ENCODE measurements at places on chromosomes 7 and 10.

- peak; percentile 18 for DNase-seq
Observed at GRCh38 chr10:133257489-133258065, 19.1 kb downstream of the ADAM8 start.

DNA sequence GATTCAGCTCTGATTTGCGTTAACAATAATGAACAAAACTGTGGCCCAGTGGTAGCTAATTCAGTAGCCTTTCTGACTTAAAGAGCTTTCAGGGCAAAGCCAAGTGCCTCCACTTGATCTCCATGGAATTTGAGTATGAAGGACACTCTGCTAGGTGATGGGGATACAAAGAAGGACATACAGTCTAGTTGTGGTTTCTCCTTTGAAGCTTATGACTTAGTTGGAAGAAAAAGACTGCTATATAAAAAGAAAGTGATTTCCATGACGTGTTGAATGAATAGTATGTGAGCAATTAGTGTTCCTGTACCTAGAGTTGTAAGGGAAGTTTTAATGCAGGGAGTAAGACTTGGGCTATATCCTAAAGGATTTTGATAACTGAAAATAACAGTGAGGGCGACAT is 8.3 kb downstream of the PDCD4 start:
- DNase-seq: no peak

- DNase-seq: no peak
Observed at GRCh38 chr7:3310884-3311283, 9.8 kb downstream of the SDK1 start.

DNA sequence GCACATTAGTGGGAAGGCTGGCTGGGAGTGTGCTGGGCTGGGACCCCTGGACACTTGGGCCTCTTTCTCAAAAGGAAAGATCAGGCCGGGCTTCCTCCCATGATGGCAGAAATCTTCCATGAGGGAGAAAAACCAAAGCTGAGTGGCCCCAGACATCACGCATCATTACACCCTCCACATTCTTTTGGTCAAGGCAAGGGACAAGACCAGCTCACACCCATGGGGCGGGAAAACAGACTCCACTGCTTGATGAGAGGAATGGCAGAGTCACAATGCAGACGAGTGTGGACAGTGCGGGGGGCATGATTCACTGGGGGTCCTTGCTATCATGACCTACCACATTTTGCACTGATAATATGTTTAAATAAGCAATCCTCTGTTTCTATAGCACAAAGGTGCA is 73.3 kb downstream of the CREB3L2 start:
- DNase-seq: no peak

- DNase-seq: no peak
Observed at GRCh38 chr10:96921655-96922054, 89.6 kb downstream of the LCOR start.

- DNase-seq: no peak
Observed at GRCh38 chr7:45718464-45719330, 144.5 kb downstream of the ADCY1 start.

- DNase-seq: no peak
Observed at GRCh38 chr7:113945018-113945938, 26.5 kb upstream of the PPP1R3A start.

- no peak for DNase-seq
Observed at GRCh38 chr10:20302033-20302432, 485.8 kb downstream of the PLXDC2 start.

GRCh38 chr10:22615819-22616499 is 98.4 kb downstream of the PIP4K2A start:
- DNase-seq: peak; percentile 46

- no peak for DNase-seq
Observed at GRCh38 chr7:28808796-28809533, 149.2 kb downstream of the TRIL start.

GRCh38 chr7:99027841-99028240 is 116.1 kb downstream of the SMURF1 start:
- no peak for DNase-seq

- DNase-seq: peak; percentile 92
Observed at GRCh38 chr10:6239213-6239991, 36.7 kb downstream of the PFKFB3 start.

DNA sequence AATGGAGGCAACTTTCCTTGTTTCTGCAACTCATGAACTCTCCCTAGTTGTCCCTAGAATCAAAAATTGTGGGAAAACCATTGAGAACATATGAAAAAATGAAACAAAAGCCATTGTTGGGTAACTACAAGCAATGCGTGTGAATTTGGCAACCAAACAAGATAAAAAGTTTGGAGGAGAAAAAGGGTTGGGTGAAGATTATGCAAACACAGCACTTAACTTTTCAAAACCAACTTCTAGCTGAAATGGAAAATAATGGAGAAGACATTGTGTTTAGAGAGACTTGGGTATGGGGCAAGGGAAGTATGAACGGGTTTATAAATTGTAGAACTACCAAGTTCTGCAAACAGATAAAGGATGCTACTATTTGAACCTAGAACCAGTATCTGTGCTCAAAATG is 89.0 kb upstream of the SVIL start:
- no peak for DNase-seq

DNA sequence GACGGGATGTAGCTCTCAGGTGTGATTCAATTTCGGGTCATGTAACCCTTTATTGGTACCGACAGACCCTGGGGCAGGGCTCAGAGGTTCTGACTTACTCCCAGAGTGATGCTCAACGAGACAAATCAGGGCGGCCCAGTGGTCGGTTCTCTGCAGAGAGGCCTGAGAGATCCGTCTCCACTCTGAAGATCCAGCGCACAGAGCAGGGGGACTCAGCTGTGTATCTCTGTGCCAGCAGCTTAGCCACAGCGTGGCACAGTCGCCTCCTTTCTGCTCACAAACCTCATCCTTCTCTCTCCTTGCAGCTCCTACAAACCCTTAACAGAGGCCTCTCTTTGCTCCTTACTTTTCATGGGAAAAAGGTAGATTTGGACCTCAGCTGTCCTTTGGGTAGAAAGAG is 197.5 kb upstream of the PRSS58 start:
- no peak for DNase-seq

GRCh38 chr7:149306854-149307253 is 44.9 kb downstream of the ZNF783 start:
- DNase-seq: no peak

GRCh38 chr7:142943706-142944268 is 4.5 kb downstream of the LLCFC1 start:
- no peak for DNase-seq

All from activated CD4-positive, alpha-beta T cell treated with anti-CD3 and anti-CD28 coated beads, Interleukin-2, amount 50 U/mL, for 16 hours (primary cell).